NCI-H524 (cell line): ENCODE measurements at places on chromosomes 12 and 14.

DNA sequence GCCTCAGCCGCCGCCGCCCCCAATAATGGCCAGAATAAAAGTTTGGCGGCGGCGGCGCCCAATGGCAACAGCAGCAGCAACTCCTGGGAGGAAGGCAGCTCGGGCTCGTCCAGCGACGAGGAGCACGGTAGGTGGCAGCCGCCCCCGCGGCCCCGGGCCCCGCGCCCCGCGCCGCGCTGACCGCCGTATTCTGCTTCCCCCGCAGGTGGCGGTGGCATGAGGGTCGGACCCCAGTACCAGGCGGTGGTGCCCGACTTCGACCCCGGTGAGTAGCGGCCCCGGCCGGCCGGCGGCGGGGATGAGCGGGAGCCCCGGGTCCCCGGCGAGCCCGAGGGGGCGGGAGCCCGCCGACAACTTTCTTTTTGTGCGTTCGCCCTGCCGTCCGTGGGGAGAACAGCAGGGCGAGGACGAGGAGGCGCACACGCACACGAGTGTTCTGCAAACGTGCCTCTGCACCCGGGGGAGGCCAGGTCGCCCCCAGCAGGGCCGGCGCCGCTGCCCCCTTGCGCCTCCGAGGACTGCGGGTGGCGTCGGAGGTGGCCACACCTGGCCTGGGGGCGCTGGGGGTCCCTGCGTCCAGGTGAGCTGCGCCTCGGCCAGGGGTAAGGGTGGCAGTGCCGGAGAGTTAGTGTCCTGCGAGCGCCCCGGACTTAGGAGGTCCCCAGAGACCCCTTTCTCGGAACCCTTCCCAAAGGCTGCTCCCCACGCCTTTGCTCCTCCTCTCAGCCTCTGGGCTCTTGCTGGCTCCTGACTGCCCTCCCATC lies 794 bp downstream of the RCOR1 start:
- DNase-seq, result peak; percentile 32

GRCh38 chr12:129162805-129163204 lies 309.5 kb downstream of the GLT1D1 start:
- DNase-seq, result no peak

DNA sequence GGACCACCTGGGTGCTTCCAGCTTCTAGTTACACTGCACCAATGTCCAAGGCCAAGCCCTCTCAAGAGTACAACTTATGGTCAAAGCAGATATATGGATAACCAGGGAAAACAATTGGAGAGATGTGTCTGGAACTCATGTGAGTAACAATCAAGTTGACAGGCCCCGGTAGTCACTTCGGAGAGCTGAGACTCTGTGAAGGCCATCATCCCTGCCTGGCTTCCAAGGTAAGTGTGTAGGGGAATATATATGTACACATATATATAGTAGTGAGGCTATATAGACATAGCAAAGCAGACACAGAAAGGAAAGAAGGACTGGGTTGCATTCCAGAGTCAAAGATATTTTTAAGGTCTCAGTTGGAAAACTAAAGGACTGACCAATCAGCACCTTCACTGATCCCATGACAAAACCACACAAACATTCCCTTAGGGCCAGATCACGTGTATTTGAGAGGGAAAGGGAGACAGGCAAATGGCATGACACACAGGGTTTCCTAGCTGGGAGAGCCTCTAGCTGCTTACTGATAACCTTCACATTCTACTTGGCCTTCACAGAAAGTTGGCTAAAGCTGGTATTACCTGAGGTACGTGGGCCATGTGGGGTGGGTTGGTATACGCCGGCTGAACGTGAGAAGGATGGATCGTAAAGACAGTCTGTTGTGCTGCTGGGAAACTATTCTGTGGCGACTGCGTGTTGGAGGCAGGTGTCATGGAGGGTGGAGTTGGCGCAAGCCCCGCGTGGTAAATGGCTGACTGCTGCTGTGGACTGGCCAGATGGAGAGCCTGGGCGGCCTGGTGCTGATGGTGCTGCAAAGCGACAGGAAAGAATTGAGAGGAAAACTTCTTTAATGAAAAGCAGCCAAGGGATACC lies 50.0 kb downstream of the SH2B3 start:
- no peak for DNase-seq

- no peak for DNase-seq
Measured at GRCh38 chr12:83461336-83461935, 774.7 kb downstream of the TMTC2 start.

DNA sequence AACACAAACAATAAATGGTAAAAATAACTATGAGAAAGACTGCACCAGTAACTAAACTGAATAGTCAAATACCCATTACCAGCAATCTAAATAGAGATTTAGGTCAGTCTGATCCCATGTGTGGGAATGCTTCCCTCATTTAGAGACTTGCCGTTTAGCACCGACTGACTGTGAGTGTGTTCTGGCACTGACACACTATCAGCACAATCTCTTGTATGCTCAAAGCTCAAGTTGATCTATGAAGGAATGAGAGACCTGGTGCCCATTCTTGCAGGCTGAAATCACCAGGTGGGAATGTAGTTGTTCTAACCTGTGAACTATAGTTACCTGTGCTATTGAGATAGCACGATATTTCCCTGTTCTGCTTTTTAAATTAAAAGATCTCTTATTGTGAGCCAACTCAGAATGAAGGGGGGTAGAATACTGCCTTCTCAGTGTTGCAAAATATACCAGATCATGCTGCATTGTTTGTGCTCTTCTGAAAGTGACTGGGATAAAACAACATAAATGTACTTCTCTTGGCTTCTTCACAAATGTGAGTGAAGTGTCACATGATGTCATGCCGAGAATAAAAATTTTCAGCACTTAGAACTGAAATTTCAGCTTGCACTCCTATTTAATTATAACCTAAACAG lies 99.6 kb downstream of the LIN7A start:
- no peak for DNase-seq

GRCh38 chr14:87434011-87434410 lies 559.0 kb downstream of the GALC start:
- no peak for DNase-seq

DNA sequence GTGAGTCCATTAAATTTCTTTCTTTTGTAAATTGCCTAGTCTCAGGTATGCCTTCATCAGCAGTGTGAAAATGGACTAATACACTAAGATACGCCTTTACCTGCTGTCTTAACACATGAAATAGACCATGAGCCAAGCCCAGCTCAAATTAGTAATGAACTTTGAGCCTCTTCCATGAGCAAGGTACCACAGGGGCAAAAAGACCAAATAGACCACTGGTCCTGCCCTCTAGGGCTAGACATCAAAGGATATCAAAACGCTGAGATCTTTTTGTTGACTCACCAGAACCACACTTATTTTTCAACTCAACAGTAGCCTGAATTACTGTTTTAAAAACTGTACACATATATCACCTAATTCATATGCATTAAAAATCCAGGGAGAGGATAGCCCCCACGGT lies 137.5 kb upstream of the NOS1 start:
- DNase-seq, result no peak

DNA sequence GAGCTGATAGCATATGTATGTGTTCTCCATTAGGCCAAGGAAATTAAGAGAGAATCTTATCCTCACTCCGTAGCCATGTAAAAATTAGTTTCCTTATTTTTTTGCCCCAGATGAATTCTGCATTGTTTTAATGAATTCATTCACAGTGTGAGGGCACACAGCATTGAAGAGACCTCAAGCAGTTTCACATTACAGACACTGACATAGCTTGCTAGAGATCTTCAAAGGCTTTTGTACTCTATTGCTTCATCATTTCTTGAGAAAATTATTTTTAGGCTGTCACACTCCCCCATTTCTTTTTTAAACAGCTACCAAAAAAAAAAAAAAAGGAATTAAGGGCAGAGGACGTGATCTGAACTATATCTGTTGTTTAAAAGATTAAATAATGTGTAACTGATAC lies 251.1 kb downstream of the BCAT1 start:
- DNase-seq, result no peak

DNA sequence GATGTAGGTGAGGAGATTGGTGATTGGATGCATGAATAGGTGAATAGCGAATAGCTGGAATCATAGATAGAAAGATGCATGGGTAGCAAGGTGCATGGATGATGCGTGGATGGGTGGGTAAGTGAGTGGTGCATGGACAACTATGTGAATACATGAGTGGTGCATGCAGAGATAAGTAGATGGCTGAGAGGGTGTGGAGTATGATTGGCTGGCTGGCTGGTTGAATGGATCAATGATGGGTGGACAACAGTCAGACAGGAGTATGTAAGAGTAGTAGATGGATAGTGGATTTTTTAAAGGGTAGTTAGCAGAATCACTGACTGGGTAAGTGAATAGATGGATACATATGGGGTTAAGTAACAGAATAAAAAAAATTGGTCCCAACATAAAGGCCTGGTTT lies 33.9 kb downstream of the SERPINA3 start:
- no peak for DNase-seq

- DNase-seq, result no peak
Measured at GRCh38 chr12:6392504-6392903, 8.5 kb downstream of the LTBR start.

DNA sequence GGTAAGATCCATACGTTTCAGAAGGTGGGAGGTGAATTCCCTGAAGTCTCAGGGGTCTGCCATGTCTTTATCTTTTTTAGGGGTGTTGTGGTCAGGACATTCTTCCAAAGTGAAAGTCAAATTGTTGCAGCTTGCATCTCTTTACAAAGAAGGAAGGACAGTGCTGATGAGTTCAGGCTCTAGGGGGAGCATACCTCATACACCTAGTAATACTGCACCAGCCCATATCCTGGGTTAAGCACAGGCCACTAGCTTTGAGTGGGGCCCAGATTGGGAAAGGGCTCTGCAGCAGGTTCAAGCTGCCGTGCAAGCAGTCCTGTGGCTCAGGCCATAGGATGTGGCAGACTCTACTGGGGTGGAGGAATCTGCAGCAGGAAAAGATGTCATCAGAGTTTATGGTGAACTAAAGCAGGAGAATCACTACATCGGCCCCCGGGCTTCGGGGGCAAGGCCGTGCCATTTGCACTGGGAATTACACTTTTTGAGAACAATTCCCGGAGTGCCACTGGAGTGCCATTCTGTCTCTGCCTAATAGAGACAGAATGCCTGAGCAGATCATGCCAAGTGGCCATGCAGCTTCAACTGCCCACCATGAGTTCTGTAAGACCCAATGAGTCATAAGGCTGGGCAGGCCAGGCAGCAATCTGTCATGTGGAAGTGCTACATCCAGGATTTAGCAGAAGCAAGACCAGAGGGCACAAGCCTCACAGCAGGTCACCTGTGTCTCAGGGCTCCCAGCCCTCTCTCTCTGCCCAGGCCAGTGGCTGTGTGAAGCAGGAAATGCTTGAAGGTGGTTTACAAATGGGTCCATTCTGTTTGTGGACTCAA lies 32.3 kb downstream of the DIO3 start:
- DNase-seq, result no peak

DNA sequence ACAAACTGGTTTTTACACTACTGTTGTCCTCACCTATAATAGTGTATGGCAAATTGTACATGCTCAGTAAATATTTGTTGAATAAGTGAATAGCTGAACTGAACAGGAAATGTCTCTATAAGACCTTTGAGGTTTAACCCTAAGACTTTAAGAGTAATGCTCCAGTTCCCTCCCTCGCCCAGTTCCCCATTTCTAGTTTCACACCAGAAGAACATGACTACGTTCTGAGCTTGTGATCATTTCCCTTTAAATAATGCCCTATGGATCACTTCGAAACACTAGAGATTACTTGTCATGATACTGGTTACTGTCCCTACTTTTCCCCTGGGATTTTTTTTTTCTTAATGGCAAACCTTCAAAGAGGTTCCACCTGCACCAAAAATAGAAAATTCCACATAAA lies 69.3 kb downstream of the PRKD1 start:
- no peak for DNase-seq

- no peak for DNase-seq
Measured at GRCh38 chr12:114026805-114027204, 60.7 kb upstream of the RBM19 start.

DNA sequence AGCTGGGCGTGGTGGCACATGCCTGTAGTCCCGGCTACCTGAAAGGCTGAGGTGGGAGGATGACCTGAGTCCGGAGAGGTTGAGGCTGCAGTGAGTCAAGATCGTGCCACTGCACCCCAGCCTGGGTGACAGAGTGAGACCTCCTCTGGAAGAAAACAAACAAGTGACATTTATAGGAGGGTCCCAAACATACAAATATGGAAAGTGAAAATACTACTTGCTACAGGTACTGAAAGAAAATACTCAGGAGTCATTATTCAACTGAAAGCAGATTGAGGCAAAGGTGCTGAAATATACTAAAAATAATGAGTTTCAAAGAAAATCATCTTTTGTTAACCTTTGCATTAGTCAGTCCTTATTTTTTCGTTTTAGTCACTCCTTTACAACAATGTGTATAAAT lies 53.5 kb downstream of the ETV6 start:
- no peak for DNase-seq

DNA sequence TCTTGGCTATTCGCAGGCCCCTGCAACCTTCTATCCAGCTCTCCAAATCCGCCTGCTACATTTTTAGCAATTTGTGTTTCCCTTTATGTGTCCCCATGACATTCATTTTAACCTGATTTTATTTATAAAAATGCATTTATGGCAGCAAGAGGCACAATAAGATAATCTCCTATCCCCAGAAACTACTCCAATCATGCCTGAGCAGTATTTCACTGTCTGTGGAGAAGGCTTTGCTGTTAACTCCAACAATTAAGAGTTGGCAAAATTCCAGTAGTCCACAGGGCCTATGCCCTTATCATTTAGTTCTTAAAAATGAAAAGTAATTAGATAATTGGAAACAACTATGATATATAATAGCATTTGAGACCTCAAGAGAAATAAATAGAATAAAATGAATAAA lies 462.4 kb downstream of the TRHDE start:
- no peak for DNase-seq
